ENCODE measurements at places on chromosomes 13 and 19. TPM values are rescaled to one million over a fixed set of nuclear protein-coding genes. Genes with fewer than 3 reads are reported as not detected.

FUT2 gene
- 0.82 TPM for polyA plus RNA-seq

FSD1 gene
- polyA plus RNA-seq, result 2.3 TPM

KLK6 gene
- polyA plus RNA-seq, result not detected

IL17D gene
- 29.4 TPM for polyA plus RNA-seq

AXL gene
- 31.6 TPM for polyA plus RNA-seq

GDF15 gene
- 1.3 TPM for polyA plus RNA-seq

PTH2 gene
- polyA plus RNA-seq, result not detected

ICAM3 gene
- not detected for polyA plus RNA-seq

CEACAM7 gene
- not detected for polyA plus RNA-seq

ZNF723 gene
- not detected for polyA plus RNA-seq

ZNF805 gene
- polyA plus RNA-seq, result 5.2 TPM

SRRM5 gene
- 0.92 TPM for polyA plus RNA-seq

RFPL4A gene
- polyA plus RNA-seq, result 1.4 TPM

MAB21L1 gene
- 12.2 TPM for polyA plus RNA-seq

NOP53 gene
- polyA plus RNA-seq, result 493 TPM

STK11 gene
- polyA plus RNA-seq, result 41.1 TPM
